NT2/D1 (cell line): ENCODE measurements at places on chromosomes 16 and 17.

DNA sequence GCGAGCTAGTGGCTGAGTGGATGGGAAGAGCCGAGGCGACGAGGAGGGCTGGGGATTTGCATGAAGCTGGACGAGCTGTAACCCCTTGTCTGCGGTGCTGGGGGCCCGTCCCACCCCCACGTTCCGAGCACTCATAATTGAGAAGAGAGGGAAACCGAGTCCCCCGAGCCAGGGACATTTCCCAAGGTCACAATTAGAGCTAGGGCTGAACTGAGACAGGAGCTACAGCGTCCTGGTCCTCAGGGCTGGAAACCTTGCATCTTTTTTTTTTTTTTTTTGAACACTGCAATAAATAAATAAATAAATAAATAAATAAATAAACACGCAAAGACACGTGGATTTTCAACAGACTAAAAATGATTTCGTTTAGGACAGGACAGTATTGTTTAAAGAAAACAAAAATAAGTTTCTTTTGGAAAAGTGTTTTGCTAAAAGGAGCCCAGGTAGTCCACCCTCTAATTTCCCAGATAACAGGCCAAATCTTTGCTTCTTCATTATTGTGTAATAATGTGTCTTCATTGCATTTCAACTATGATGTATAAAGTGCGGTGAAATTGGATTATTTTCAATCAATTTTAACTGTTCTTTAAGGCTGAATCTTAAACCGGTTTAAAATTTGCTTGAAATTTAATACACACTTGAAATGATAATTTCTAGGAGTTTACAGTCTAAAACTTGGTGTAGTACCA, 992 bp downstream of the GDPD1 start:
- DNase-seq, result no peak

- DNase-seq, result no peak
Observed at GRCh38 chr16:77905374-77905920, 116.9 kb upstream of the CLEC3A start.

DNA sequence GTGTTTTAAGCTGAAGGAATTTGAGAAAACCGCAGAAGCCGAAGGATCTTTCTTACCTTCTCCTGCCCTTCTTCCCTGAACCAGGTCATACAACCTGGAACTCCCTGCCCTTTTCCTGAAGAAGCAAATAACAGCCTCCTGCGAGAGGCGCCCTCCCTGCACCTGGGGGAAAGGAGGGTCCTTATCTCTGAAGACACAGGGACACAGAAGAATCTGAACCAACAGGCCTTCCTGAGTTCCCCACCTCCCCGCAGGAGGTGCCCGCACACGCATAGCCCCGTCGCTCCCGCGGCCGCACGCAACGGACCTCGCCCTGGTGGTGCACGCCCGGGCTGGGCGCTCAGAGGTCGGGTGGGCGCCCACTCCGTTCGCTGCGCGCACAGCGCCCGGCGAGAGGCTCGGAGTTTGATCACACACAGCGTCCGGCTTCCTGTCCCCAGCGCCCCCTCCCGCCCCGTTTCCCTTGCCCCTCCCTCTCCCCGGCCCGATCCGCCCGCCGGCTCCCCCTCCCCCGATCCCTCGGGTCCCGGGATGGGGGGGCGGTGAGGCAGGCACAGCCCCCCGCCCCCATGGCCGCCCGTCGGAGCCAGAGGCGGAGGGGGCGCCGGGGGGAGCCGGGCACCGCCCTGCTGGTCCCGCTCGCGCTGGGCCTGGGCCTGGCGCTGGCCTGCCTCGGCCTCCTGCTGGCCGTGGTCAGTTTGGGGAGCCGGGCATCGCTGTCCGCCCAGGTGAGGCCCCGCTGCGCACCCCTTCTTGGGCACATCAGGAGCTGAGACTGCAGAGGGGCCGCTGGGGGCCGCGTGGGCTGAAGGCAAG, at the start of gene TNFSF12:
TSS of gene TNFSF12 (plus strand) at position 474 of the 816 bp plus-strand sequence. CDS start at position 570, 96 bp downstream.
- DNase-seq, result no peak

GRCh38 chr17:78563189-78564145, 13.7 kb downstream of the DNAH17 start:
- DNase-seq, result no peak

GRCh38 chr16:35186045-35186759, 1726.8 kb downstream of the TP53TG3F start:
- no peak for DNase-seq

DNA sequence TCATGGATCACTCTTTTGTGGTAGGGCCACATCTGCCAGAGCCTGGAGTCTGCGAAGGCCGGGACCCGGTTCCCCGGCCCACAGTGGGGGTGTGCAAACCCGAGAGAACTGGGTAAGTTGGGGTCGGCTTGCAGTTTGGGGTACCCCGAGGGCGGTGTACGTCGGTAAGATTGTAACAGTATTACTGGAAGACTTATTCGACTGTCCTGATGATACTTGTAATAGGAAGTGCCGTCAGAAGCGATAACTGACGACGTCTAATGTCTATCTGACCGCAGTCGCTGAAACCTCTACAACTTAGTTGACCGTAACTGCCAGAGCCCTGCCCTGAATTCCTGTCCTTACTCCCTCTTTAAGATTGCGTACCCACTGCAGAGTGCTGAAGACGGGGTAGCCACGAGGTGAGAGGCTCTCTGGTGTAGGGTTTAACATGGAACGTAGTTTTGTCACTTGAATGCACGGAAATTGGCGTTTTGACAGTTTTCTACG, 24.0 kb downstream of the TRPV2 start:
- no peak for DNase-seq

GRCh38 chr17:64496348-64496785, 487 bp downstream of the POLG2 start:
- DNase-seq, result no peak

DNA sequence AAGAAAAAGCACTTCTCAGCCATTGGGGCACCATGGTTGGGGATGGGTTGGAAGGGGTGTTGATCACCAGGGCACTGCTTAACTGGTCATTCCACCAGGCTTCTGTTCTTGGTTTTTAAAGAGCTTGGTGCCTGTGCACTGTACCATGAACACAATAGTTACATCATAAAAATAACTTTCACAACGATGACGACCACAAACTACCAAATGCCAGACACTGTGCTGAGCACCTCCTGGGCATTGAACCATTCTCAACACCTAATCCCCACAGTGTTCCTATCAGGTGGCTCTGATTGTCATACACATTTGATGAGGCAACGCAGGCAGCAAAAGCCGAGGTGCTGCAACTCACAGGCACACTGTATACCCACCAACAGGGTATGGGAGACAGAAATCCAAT, 208.0 kb downstream of the FOXL1 start:
- no peak for DNase-seq

- DNase-seq, result peak; percentile 61
Observed at GRCh38 chr17:72602517-72603419, 481.9 kb downstream of the SOX9 start.

DNA sequence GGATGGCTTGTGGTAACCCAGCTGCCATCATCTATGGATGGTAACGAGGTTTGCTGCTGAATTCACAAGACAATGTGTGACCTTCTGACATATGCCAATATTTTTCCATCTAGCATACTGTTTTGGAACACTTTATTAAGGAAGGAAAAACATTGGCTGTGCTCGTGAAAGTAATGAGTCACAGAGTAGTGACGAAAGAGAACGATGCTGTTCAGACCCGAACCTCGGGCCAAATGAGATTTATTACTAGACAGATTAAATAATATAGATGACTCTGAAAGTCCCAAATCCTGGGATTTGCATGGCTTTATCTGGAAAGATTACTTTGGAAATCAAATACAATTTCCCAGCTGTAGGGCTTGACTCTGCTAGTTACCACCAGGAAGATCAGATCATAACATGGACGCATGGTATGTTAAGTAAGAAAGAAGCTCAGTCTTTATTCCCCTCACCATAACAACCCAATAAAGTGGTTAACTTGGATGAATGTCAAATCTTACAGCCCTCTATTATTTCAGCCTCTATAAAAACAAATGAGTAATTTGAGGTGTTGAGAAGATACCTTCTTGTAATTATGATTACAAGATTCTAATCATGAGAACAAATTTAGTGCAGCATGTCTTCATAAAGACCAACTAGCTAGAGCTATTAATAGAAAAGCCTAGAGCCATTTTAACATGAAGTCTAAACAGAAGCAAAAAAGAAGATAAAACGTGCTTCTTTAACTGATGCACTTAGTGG, 32.6 kb downstream of the ERN1 start:
- no peak for DNase-seq
